ENCODE measurements at places on chromosomes 2 and 18.
A peak's percentile ranks its signal among the peaks of the same experiment; 100 is the strongest.

- DNase-seq, result no peak
These were observed 15.2 kb upstream of the TMEM37 start for GRCh38 chr2:119416299-119416923.

DNA sequence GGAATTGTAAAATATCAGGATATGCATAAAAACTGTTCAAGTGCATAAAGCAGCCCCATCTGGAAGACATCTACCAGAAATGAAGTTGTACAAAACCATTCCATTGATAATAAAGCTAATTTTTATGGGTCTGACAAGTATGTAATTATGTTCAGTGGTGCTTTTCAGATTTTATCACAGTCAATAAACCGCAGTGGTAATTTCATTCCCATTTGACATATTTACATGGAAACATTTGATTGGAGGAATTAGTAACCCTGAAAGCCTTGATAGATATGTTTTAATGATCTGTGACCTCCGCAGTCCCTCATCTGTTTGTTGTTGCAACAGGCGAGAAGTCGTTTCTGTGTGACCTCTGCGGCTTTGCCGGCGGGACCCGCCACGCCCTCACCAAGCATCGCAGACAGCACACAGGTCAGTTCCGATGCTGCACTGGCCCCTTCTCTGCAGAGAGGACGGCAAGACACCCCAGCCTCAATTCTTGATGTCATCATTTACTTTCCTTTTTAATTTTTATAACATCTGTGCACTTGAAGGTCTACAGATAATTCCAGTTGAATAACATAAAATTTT lies 283.1 kb downstream of the ZNF407 start:
- DNase-seq, result no peak

GRCh38 chr2:218367415-218368149 lies 10.9 kb downstream of the CATIP start:
- peak; percentile 49 for DNase-seq

DNA sequence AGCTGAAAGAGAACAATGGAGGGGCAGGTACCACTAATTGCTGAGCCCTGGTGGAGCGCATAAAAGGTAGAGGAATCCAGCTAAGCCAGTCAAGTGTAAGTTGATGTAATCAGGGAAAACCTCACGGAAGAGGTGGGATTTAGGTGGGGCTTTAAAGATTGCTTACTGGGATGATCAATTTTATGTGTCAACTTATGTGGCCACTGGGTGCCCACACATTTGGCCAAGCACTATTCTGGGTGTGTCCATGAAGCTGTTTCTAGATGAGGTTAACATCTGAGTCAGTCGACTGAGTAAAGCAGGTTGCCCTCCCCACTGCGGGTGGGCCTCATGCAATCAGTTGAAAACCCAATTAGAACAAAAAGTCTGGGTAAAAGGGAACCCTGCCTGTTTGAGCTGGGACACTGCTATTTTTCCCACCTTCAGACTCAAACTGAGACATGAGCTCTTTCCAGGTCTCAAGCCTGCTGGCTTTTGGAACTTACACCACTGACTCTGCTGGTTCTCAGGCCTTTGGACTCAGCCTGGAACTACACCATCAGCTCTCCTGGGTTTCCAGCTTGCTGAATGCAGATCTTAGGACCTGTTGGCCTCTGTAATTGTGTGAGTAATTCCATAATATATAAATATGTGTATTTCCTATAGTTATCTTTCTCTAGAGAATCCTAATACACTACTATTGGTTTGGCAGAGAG lies 67.3 kb downstream of the MYO5B start:
- no peak for DNase-seq

DNA sequence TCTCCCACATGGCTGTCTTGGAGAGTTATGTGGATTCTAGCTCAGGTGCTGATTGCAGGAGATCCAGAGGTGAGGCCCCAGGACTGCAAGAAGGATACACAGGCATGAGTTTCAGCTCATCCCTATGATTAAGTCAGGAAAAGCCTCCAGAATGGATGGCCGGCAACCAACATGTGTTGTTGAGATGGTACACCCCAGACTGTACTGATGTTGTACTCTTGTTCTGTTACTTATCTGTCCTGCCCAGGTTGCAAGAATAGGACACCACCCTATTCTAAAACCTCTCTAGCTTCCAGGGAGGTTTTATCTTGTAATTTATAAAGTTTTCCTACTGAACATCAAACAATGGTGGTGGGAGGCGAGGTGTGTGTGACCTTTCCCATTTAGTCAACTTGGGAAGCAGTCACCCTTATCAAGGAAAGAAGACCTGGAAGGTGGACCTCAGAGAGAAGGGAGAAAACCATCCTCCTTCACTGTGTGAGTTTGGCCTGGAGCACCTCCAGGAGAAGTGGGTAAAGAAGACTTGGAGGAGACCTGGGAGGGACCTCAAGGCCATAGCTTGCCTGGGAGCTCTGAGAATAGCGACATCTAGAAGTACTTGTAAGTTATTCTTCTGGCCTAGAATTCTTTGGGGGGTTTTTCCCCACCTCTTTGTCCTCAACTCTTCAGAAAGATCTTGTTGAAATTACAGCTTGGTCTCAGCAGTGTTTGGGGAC lies 8.6 kb downstream of the FAM124B start:
- no peak for DNase-seq

GRCh38 chr18:48896875-48897511 lies 53.8 kb downstream of the SMAD7 start:
- DNase-seq, result no peak

DNA sequence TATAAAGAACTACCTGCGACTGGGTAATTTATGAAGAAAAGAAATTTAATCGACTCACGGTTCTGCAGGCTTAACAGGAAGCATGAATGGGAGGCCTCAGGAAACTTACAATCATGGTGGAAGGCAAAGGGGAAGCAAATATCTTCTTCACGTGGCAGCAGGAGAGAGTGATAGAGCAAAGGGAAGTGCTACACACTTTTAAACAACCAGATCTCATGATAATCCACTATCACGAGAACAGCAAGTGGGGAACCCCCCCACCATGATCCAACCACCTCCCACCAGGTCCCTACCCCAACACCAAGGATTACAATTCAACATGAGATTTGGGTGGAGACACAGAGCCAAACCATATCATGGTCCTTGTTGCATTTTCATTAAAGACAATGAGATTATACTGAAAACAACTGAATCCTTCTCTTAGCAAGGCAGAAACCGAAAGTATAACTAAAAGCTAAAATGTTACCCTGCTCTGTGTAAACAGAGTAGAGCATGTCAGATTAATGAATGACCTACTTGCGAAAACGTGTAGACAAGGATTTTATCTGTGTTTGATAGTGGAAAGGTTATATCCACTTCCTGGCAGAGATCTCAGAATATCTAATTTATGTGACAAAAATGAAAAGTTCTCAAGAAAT lies 60.1 kb upstream of the RBBP8 start:
- no peak for DNase-seq

DNA sequence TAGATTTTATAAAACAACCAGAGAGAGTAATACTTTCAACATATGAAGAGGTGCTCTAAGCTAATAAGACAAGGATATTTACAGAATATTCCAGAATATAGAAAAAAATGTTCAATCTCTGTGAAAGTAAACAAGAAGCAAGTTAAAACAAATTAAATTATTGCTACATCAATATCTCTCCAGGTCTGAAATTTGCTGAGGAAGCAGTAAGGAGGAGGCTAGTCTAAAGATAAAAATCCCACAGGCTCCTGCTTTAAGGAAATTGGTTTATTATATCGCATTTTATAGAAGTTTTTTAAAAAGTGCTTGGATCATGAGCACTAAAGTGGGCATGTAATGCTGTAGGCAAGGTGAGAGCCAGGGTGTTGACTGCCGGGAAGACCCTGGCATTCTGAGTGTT lies 39.7 kb upstream of the ASB18 start:
- DNase-seq, result no peak

- no peak for DNase-seq
These were observed 274.4 kb downstream of the LRRTM1 start for GRCh38 chr2:80030135-80030534.

GRCh38 chr2:102062802-102063201 lies 71.0 kb downstream of the IL1R2 start:
- DNase-seq, result no peak
